ENCODE measurements at places on chromosomes 2 and 18. TPM values are rescaled to one million over a fixed set of nuclear protein-coding genes. Genes with fewer than 3 reads are reported as not detected.
A peak's percentile ranks its signal among the peaks of the same experiment; 100 is the strongest.

- no peak for DNase-seq
Observed at GRCh38 chr2:54639609-54640008, 83.9 kb upstream of the EML6 start.

Gene TDRD15
- not detected for total RNA-seq

DNA sequence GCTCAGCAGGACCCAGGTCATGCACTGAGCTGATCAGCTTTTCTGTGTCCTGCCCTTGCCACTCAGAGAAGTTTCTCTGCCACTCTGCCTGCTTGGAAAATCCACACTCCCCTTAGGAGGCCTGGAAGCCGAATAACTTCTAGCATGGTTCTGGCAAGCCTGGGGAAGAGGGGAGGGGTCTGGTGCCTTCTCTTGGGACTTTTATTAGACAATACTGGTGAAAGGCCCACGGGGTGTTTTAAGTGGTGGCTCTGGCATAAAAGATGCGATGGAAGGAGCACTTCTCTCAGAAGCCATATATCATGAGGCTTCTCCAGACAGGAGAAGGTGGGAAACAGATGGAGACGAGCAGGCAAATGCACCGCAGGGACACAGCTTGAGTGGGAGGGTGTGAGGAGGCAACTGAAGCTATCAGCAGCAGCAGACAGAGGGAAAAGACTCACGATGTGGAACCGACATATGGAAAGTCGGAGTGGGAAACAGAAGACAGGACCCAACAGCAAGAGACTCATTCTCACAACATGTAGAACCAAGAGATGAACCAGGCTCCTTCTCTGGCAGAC is 141.8 kb upstream of the CTNNA2 start:
- DNase-seq = no peak

DNA sequence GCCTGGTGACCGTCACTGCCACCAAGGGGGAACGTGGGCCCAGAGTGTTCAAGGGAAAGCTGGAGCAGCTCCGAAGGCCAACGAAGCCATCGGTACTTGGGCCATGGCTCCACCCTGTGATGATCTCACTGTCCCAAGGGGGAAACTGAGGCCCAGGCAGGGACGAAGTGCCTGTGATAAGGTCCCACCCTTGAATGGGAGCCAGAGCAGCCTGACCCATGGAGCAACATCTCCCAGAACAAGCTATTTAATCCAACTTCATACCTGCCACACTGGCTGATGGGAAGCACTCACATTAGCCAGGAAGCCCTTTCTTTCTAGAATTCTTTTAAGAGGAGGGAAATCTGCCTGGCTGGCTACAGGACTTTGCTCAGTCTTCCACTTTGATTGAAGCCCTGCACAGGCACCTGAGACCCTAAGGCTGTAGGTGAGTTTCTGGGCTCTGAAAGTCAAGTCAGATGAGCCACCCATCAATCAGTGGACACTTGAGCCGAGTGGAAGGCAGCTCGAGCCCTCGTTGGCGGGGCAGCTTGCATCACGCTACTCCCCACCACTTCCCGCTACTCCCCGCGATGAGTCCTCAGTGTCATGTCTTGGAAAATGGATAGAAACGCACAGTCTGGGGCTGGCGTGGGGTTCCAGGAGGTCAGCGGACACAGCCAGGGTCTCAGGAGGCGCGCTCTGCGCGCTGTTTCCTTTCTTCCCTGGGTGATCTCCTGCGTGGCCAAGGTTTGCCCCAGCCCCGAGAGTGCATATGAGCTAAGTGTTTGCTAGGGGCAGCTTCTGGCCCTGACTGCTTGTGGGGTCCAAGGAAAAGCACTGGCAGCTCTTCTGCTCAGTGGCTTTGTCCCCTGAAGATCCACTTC is 2.5 kb upstream of the HS6ST1 start:
- peak; percentile 92 for DNase-seq

DNA sequence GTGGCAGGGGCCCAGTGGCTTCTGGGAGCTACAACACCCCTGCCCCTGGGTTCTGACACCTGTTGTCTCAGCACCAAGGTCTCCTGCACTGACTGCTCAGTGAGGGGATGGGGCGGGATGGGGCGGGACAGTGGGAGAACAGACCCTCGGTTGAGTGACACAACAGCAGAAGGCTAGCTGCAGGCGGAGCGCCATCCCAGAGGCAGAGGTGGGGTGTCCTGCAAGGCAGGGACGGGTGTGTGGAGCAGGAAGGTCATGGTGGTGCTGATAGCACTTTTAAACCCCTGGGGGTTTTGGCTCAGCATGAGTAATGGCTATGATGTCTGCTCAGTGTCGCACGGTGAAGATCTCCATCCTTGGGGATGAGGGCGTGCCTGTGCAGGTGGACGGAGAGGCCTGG is 105.1 kb downstream of the DGKD start:
- DNase-seq = no peak

DNA sequence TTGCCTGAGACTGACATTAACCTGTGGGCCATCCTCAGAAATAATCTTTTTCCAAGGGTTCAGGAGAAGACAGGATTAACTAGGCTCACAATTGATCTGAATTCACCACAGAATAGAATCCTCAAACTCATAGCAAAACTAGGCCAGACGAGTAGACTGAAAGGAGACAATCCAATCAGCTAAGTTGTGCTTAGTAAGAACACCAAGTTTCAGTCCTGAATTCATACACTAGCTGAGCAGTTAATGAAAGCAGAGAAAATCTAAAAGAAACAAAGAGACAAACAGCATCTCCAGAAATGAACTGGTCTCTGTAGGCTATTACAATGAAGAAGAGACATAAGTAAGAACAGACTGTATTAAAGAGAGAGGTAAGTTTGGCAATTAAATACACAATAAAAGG is 89.5 kb downstream of the GORASP2 start:
- DNase-seq = no peak

Gene CGREF1
- total RNA-seq = 2.2 TPM

Gene LYG2
- total RNA-seq = not detected

DNA sequence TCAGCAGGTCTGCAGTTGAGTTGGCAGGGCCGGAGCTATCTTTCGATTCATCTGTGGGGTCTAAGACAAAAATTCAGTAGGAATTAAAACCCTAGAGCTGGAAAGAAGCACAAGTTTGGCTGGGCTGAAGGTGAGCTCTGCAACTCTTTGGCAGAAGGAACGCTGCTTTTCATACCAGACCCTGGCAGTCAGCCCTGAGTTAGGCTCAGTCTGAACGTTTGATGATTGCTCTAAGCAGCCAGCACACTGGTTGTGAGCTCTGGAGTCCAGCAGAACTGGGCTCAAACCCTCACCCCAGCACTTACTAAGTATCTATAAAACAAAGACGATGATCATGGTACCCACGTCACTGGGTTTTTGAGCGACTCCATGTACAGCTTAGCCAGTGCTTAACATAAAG is 192.5 kb downstream of the TNS1 start:
- no peak for DNase-seq

GRCh38 chr2:72415241-72415661 is 267.6 kb upstream of the CYP26B1 start:
- DNase-seq = no peak

- DNase-seq = no peak
Observed at GRCh38 chr2:69208023-69208595, 178.9 kb downstream of the GFPT1 start.

Gene ELAC1
- 15.5 TPM for total RNA-seq

- no peak for DNase-seq
Observed at GRCh38 chr2:81747481-81748070, 1443.0 kb upstream of the LRRTM1 start.

Gene COL4A4
- total RNA-seq = 2.5 TPM

GRCh38 chr2:190563109-190563508 is 28.6 kb upstream of the NEMP2 start:
- no peak for DNase-seq

DNA sequence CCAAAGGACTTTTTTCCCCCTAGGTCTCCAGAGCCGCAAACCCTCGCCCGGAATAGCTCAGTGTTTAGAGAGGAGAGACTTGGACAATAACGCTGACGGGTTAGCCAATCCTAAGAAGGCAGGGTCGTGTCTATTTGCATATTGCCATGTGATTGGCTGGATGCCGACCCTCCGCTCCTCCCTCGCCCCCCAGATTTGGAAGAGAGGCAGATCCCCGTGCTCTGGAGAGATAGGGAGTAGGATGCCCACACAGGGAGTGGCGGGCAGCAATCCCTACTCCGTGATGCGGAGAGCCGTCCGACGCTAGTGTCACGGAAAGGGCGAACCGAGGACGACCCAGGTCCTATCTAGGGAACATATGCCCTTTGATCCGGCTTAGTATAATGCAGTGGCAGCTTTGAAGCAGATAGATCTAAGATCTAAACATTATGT is 1.4 kb downstream of the WNT6 start:
- DNase-seq = no peak

DNA sequence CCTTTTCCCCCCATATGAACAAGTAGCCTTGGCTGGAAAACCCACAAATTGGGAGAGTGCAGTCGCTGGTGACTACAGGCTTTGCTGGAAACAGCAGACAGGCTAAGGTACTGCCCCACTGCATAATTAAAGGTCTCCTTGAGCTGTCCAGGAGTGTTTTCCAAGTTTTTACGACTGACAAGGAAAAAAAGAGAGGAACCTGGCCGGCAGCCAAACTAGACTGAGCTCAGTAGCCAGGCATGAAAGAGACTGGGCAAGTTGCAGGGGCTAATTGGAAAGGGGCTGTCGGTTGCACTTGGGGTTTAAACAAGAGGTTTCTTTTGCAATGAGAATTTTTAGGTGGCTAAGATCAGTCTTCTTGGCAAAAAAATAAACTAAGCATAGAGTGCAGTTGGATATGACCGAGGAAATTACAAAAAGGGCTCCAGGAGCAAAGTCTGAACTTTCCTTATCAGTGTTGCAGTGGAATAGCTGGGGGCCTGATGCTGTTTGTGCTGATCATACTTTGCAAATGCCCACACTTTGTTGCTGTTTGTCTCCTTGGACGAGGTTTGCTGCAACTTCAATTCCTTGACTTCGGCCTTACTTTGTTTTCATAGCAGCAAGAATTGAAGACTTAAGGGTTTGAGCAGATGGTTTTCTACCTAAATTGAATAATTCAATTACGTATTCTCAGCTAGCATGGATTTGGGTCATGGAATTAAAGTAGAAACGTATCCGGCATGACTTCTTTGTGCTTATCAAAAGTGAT is 2.1 kb downstream of the GULP1 start:
- DNase-seq = peak; percentile 87

Gene DCC
- not detected for total RNA-seq

Gene ATP6V1B1
- total RNA-seq = not detected

- DNase-seq = no peak
Observed at GRCh38 chr2:205169464-205169863, 512.8 kb upstream of the NRP2 start.

- DNase-seq = no peak
Observed at GRCh38 chr2:221423210-221423804, 148.8 kb downstream of the EPHA4 start.

DNA sequence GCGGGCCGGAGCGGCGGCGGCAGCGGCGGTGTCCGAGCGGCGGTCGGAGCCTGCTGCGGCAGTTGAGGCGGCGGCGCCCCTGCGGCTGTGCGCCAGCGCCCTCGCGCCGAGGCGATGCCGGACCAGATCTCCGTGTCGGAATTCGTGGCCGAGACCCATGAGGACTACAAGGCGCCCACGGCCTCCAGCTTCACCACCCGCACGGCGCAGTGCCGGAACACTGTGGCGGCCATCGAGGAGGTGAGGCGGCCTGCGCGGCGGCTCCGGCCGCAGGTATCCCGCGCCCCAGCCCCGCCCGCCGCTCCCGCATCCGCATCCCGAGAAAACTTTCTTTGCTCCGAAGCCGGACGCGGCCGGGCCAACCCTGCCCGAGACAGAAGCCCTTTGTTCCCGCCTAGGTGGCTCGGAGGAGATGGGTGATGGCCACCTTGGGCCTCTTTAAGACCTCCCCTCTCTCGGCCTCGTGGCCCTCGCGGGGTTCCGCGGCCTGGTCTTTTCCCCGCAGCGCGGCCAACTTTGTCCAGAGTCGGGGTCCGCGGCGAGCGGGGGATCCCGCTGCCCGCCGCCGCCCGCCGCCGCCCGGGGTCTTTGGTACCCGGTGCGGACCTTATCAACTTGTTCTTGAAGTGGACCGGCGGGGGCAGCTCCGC is 504 bp downstream of the ASAP2 start:
- DNase-seq = no peak

Gene IL18R1
- total RNA-seq = 4.9 TPM

DNA sequence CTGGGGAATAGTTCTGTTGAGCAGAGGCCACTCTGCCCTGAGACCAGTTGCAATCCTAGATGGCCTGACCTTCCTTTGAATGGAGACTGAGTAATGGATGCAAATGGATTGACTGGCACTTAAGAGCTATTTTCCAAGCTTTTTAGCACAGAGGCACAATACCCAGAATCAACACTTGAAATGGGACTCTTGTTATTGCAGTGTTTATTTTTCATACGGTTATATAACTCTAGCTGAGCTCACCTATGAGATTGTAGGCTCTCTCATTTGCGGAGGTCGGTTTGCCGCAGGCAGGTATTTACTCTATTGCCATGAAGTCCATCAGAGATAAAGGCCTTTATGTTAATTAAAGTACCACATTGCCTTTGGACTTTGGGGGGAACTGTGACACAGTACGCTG is 422.3 kb upstream of the CELF4 start:
- DNase-seq = no peak

- DNase-seq = no peak
Observed at GRCh38 chr2:235701206-235701981, 207.6 kb downstream of the AGAP1 start.

DNA sequence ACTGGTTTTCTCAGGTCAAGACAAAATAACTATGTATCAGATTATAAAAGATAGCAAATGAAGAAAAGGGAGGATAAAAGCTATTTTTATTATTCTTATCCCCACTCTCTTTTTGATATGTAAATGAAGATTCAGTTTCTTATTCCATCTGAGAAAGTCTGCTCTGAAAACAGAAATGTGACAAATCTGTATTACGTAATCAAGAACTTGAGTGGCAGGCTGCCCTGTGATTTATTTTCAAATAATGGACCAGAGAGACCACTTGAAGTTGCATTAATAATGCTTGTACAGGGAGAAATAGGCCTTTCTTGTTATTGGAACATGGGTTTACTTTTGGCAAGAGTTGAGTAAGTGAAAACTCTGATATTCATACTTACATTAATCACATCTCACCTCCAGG is 727.4 kb downstream of the DPP10 start:
- DNase-seq = no peak

DNA sequence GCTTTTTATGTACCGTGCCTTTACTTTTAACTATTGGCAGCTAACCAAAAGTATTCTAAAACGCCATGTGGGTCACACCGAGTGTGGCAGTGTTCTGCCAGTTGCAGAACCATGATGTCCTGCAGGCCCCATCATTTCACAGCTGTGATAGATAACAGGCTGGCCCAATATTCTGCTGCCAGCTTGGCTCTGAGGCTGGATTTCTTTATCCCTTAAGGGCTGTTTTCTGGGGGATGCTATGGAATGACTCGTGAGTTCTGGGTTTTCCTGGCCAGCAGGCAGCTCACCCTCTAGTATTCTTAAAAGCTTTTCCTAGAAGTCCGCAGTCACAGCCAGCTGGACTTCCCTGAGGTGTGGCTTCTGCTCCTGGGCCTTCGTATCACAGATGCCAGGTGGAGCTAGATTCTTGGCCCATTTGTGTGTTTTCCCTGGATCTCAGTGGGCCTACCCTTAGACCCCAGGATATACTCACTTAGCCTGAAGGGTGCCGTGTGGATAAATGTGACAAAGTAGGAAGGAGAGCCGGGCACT is 41.0 kb downstream of the FHOD3 start:
- DNase-seq = no peak

GRCh38 chr2:239954166-239955086 is 70.7 kb downstream of the NDUFA10 start:
- no peak for DNase-seq
